ENCODE measurements at places on chromosomes 5 and 9.

DNA sequence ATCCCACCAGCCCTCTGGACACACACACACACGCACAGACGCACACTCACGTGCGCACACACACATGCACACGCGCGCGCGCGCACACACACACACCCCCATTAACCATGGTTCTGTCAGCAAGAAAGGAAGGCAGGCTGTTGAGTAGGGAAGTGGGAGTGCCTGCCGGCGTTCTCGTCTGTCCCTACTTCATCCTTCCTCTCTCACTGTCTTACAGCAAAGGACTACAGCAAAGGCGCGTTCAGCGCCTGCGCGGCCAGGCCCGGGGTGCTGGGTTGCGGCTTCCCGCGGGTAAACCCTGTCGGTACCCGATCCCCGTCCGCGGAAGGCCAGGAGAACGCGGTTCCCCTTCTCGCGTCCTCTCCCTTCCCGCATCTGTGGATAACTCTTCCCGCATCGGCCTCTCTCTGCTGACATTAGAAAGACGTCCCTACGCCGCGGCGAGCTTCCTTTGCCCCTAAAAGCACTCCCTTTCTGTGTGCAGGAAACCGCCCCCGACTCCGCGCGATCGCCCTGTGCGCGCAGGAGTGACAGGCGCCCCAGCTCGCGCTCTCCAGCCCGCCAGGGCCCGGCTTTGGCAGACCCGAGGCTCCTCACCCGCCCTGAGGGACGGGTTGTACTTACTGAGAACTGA is 219.2 kb downstream of the AGTPBP1 start:
- no peak for DNase-seq

DNA sequence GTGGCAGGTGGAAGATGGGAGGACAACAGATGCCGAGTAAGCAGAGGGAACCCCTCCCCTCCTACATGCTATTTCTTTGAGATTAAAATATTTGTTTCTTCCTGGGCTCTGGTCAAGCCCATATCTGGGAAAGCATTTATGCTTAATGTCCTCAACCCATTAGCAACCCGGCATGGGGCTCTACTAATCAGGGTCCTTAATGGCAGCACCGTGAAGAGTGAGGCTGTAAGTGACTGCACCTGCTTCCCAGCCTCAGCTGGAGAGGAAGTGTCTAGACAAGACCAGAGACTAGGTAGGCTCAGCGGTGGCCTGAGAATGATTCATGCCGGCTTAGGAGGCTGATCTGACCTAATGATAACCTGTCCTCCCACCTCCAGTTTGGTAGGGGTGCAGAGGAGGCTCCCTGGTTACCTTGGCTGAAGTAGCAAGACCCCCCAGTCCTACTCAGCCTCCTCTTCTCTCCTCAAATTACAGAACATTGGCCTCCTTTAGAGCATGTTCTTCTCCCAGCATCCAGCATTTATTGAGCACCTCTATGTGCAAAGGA is 61.3 kb upstream of the HSPA9 start:
- DNase-seq: no peak

GRCh38 chr5:135391116-135391868 is 7.7 kb downstream of the MACROH2A1 start:
- peak; percentile 63 for DNase-seq

DNA sequence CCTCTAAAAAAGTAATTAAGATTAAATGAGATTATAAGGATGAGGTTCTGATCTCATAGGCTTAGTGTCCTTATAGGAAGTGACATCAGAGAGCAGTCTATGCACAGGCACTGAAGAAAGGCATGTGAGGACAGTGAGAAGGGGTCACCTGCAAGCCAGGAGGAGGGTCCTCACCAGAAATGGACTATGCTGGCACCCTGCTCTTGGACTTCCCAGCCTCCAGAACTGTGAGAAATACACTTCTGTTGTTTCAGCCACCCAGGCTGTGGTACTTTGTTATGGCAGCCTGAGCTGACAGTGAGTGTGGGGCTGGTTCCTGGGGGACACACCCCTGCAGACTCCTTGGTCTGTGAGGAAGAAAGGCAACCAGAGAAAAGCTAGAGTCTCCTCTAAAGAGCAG is 34.7 kb upstream of the IL6ST start:
- no peak for DNase-seq

- DNase-seq: no peak
Measured at GRCh38 chr9:134192951-134193731, 28.8 kb upstream of the RNU6ATAC start.

DNA sequence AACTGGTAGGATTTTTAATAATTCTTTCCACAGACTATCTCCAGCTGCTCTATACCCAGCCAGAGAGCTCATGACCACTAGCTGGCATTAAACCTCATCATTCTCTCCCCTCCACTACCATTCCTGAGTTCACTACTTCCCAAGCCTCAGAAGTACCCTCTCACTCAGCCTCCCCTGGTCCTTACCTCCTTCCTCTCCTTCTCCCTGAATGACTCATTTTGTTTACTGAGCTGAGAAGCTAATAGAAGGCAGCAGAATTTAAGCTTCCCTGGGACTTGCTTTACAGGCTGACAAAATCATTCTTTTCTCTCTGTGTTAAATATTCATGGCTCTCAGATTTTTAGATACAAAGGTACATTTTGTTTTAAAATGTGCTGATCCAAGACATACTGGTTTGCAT is 305.4 kb downstream of the TLR4 start:
- DNase-seq: no peak

Measured in H54 (cell line).